Ureter (tissue), 1 donor: ENCODE measurements at places on chromosomes 5 and 9. TPM values are rescaled to one million over a fixed set of nuclear protein-coding genes. Genes with fewer than 3 reads are reported as not detected.

DNA sequence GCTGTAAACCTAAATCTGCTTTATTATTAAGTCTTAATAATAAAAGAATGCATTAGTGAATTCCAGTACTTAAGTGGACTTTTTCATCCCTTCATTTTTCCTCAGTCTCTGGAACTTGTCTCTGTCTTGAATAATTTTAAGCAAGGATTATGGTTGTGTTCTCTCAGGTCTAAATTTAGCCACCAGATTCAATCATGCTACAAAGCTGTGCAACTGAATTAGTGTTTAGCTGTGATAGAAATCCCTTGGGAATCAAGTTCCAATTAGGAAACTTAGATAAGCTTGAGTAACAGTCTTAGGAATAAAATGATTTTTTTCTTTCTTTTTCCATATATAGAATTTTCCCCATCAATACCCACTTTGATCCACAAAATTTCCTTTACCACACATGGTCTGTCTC lies 104.3 kb downstream of the PLPPR1 start:
- no peak for DNase-seq

FOXI1 gene
- total RNA-seq: not detected

- DNase-seq: peak; percentile 81
Measured at GRCh38 chr5:134577796-134578577, 52.5 kb downstream of the JADE2 start.

IFNB1 gene
- not detected for total RNA-seq

MARVELD2 gene
- 32.4 TPM for total RNA-seq

IGIP gene
- 15.9 TPM for total RNA-seq

GRCh38 chr5:171549274-171549673 lies 129.8 kb downstream of the FGF18 start:
- DNase-seq: no peak

- DNase-seq: no peak
Measured at GRCh38 chr9:22214021-22214420, 204.9 kb upstream of the CDKN2B start.

DNA sequence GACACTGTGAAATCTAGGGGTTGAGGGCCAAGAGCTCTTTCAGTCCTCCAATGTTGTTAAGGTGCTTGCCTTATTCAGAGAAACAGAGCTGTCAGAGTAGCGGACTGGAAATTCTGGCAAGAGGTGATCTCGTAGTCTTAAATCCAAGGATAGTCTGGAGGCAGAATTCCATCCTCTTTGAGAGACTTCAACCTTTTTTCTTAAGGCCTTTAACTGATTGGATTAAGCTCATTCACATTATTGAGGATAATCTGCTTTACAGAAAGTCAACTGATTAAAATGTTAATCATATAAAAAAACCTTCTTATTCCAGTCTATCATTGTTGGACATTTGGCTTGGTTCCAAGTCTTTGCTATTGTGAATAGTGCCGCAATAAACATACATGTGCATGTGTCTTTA lies 243.1 kb upstream of the COX7C start:
- DNase-seq: no peak

DNA sequence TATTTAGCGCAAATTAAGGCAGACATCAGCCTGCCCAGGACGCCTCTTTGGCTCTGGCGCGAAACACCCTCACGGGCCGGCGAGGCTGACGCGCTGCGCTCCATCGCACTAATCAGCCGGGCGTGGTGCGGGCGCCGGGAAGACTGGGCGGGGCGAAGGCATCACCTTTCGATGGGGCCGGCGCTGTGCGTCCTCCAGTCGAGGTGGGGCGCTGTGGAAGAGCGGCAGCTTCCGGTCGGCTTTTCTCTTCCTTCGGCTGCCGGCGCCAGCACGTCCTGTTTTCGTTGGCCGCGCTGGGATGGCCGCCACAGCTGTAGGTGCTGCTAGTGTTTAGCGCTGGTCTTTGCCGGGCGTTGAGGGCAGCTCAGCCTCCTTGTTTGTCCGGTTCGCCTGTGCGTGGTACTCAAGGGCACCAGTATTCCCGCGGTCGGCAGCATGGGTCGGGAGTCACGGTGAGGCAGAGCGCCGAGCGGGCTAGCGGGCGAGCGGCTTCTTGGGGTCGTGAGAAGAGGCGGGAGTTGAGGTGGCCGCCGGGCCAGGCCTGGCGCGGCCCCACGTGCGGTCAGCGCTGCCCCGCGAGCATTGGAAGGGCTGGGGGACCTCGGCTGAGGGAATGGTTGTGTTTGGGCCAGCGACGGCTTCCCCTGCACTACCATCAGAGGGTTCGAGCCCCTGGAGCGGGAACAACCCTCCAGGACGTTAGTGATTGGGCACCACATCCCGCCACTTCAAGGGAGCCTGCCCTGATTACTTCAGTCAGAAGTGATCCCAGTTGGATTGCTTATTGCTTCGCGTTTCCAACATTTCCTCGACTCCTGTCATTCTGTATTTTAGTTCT lies at the start of gene DDX46:
Gene DDX46 (plus strand): TSS at position 276 of the 838 bp plus-strand sequence. CDS start 160 bp downstream, at position 436.
- peak; percentile 94 for DNase-seq

DNA sequence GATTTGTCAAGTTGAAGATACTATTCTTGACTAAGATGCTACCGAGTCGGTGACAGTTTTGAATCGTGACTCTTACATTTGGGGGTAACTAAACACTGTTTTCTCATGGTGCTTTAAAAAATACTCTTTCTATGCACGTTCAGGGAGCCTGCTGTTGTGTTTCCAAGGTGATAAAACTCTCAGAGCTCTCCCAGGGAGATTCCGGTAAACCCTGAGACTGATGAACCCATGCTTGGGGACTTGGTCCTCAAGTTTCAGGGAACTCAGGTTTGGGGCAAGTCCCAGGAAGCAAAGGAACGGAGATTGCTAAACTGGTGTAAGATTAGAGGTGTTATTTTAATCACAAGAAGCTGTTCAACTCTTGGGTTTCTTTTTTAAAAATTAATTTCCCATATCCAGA lies 1.4 kb downstream of the GDA start:
- DNase-seq: no peak

PLEKHG4B gene
- total RNA-seq: 9.5 TPM

DNA sequence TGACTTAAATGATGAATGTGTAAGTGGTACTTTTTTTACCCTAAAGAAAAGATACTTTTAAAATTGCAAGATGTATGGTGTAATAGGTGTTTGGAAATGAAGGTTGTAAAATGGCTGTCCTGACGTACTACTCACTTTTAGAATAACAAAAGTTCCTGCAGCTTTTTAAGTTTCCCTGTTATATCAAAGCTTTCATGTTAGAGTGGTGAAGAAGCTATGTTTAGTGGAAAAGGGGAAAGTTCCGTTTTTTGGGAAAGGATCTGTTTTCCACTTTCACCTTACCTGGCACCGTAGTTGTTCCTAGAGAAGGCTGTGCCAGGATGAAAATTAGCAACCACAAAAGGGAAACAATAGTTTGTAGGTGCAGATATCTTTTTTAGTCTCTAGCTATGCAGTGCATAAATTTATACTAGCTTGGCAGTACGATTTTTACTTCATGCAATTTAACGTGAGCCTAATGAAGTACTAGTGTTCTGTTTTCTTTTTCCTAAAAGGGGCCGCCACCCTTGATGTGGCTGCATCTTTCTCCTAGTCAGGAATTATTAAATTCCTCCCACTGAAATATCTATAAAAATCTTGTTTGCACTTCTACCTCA lies 1.3 kb downstream of the TNPO1 start:
- no peak for DNase-seq

GRCh38 chr9:119298076-119298853 lies 71.0 kb downstream of the BRINP1 start:
- no peak for DNase-seq

DNA sequence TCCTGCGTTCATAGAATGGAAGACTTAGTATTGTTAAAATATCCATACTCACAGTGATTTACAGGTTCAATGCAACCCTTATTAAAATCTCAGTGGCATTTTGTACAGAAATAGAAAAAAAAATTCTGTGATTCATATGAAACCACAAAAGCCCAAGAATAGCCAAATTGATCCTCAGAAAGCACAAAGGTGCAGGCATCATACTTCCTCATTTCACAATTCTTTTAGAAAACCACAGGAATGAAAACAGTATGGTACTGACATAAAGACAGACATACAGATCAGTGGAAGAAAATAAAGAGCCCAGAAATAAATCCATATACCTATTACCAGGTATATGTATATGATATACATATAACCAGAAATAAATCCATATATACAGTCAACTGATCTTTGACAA lies 86.8 kb upstream of the MEGF10 start:
- DNase-seq: no peak

DNA sequence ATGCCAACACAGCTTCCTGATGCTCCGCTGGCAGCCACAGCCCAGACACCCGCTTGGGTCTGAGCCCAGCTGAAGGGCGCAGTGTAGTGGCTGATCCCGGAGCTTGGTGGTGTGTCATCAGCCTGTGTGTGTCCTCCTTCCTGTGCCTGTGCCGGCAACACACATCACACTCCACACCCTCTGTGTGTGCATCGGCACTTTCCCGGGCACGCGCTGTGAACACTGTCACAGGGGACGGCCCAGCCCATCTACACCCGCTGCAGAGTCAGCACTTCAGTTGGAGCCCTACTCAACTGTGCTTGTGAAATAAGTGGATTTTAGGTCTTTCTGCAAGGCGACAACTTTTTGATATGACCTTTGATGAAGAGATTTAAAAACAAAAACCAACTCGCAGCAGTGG lies 189.4 kb downstream of the IRX2 start:
- DNase-seq: no peak

SPINK7 gene
- total RNA-seq: not detected

CLK4 gene
- 30.5 TPM for total RNA-seq

GRCh38 chr5:41978676-41979075 lies 53.6 kb downstream of the FBXO4 start:
- DNase-seq: no peak

GRXCR2 gene
- total RNA-seq: not detected

DNA sequence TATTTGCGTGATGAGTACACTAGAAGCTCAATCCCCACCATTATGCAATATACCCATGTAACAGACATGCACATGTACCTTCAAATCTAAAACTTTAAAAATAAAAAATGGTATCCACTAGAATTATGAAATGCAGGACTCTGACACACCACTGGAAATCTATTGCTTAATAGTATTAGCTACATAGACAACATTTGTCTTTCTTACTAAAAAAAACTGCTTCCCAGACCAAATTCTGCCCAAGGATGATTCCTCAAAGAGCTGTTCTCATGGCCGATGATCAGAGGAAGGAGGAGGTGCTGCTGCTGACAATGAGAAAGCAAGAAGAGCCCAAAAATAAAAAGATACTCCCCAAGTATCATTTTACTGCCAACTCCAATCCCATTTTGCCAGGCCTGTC lies 67.2 kb downstream of the TTC39B start:
- no peak for DNase-seq

GRCh38 chr9:124810663-124811355 lies 33.9 kb downstream of the OLFML2A start:
- peak; percentile 66 for DNase-seq

GRCh38 chr5:32123889-32124676 lies 50.0 kb downstream of the GOLPH3 start:
- no peak for DNase-seq

DMRT1 gene
- not detected for total RNA-seq

DNA sequence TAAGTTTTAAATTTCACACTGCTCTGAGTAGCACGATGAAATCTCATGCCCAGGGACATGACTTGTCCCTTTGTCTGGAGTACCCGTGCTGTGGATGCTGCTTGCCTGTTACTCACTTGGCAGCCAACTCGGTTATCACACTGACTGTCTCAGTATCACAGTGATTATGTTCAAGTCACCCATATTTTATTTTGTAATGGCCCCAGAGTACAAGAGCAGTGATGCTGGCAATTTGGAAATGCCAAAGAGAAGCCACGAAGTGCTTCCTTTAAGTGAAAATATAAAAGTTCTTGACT lies 22.8 kb upstream of the SCGB3A2 start:
- DNase-seq: no peak

DNA sequence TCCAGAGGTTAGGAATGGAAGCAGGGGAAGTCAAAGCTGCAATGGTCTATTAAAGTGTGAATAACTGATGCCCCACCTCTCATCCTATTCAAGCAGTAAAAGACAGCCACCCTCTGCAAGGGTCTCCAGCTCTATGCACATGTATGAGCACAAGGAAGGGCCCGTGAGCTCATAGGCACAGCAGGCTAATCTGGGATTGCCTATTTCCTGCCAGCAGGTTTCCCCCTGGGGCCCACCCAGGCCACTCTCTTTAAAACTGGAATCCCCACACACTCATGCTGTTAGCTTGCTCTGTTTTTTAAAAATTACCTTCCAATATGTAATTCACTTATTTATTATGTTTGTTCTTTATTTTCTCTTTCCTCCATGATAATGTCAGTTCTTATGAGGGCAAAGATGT lies 48.7 kb upstream of the ZNF366 start:
- DNase-seq: no peak

PITX1 gene
- 20.6 TPM for total RNA-seq

GRCh38 chr9:93818827-93819472 lies 136.2 kb downstream of the BARX1 start:
- no peak for DNase-seq

MUSK gene
- total RNA-seq: not detected

DNA sequence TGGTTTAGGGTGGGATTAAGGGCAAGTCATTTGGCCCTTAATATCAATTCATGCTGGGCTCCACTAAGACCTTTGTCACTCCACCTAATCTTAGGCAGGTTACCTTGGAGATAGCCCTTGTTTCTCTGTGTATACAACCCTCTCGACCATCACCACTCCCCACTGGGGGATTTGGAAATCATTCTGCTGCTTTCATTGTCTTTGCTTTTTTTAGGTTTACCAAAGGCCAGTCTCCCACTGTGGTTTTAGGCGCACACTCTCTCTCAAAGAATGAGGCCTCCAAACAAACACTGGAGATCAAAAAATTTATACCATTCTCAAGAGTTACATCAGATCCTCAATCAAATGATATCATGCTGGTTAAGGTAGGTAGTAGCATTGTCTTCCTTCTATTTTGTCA lies 6.2 kb downstream of the GZMK start:
- no peak for DNase-seq

- DNase-seq: no peak
Measured at GRCh38 chr5:178290376-178290775, 57.8 kb upstream of the PHYKPL start.

PCDHA11 gene
- 0.57 TPM for total RNA-seq

- DNase-seq: no peak
Measured at GRCh38 chr5:157842185-157842584, 16.8 kb downstream of the CLINT1 start.

DNA sequence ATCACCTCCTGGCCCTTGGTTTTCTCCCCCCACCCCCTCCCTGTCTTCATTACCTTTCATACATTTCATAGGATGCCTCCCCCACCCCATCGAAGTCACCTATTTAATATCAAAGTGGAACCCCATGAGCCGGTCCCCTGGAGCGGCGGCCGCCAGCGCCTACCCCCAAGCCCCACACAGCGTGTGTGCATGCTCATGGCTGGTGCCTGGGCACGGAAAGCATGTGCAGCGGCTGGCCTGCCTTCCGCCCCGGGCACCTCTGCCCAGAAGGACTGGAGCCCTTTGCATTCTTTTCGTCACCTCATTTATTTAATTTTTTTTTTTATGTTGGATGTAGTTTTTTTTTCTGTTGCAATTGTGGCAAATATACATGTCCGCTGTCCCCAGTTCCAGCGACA lies 116.2 kb downstream of the WNK2 start:
- DNase-seq: no peak

- no peak for DNase-seq
Measured at GRCh38 chr9:131946180-131946579, 133.5 kb downstream of the MED27 start.

LCN12 gene
- total RNA-seq: 3.4 TPM
